ENCODE measurements at places on chromosomes 16 and 17.

GRCh38 chr17:61318684-61319098 lies 81.0 kb upstream of the TBX2 start:
- DNase-seq, result no peak

GRCh38 chr17:5422505-5422904 lies 2.5 kb downstream of the RPAIN start:
- DNase-seq, result no peak

- no peak for DNase-seq
These were observed 32.6 kb downstream of the PPL start for GRCh38 chr16:4904108-4904941.

- DNase-seq, result no peak
These were observed 7.4 kb downstream of the CRISPLD2 start for GRCh38 chr16:84827131-84827574.

GRCh38 chr16:22979038-22979437 lies 165.1 kb downstream of the HS3ST2 start:
- DNase-seq, result no peak

DNA sequence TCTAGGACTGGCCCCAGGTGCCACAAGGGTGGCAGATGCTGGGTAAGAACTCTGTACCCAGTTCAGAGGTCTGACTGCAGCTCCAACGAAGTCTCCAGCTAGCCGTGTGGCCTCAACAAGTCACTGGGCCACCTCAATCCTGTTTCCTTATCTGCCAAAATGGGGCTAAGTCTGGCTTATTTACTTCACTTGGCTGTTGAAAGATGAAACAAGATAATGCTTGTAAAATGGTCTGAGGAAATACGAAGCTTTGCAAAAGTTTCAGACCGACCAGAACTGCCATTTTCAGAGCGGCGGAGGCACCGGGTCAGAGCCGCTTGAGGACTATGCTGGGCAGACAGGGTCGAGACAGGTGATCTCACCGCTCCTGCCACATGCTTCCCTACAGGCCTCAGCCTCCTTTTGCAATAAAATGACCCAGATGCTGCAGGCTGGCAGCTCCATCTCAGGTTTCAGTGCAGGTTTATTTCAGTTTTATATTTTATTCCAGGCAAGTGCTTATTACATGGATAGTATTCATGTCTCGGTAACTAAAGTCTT lies 17.2 kb downstream of the MNT start:
- DNase-seq, result no peak

- DNase-seq, result no peak
These were observed 7.2 kb downstream of the MRPL58 start for GRCh38 chr17:75019710-75020109.

DNA sequence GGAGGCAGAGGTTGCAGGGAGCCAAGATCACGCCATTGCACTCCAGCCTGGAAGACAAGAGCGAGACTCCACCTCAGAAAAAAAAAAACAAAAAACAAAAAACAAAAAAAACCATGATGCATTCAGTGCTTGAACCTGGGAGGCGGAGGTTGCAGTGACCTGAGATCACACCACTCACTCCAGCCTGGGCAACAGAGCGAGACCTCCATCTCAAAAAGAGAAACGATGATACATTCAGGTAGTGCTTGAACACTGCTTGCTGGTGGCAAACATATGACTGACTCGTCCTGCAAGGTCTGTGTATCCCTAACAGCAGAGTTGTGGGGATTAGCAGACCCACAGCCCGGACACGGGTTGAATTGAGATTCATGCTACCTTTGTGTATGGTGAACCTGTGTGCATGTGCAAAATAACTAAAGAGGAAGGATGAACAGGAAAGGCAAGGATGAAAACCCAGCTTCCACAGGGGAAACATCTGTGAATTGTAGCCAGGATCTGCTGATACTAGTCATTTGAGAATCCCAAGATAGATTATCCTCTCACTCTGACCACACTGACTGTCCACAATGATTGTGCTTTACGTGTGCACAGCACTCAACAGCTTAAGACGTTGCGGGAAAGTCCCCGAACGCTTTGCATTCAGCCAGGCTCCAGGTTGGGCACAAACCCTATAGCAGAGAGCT lies 52.4 kb upstream of the MRPS23 start:
- DNase-seq, result no peak

GRCh38 chr17:41917679-41918313 lies 955 bp downstream of the ACLY start:
- no peak for DNase-seq

DNA sequence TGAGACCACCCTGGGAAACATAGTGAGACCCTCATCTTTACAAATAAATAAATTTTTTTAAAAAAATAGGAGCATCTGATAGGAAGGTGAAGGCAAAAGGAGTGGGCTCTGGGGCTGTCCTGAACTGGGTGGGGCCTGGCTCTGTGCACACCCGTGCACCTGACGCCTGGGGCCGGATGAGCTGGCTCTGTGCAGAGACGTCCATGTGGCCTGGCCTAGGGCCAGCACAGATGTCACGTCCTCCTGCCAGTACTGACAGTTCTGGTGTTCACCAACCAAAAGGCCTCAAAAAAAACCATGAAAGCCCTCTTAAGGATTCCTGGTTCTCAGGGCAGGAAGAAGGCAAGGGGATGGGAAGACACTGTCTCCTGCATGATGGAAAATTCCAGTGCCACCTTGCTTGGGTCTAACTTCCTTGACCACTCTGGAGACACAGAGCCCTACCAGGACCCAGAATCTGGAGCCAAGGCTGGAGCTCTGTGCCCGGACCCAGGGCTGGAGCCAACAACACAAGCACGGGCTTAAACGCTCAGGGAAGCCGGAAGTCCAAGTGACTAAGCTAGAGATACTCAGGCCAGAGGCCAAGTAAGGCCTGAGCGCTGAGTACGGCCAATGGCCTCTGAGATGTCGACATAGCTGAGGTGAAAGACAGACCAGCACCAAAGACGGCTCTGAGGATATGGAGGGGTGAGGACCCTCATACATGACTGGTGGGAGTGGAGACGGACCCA lies 32.9 kb downstream of the COPRS start:
- no peak for DNase-seq

DNA sequence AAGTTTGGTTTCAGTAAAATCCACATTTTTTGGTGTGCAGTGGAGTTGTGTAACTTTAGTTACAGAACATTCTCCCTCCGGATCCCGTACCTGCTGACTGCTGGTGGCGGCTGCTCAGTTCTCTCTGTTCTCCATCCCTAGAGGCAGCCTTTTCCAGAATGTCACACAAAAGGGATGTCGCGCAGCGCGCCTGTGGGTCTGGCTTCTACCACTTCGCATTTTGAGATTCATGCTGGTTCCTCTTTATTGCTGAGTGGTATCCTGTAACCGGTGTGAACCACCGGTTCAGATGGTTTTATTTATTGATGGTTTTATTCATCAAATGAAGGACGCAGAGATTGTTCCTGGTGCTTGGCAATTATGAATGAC lies 981 bp upstream of the CEP131 start:
- DNase-seq, result no peak

DNA sequence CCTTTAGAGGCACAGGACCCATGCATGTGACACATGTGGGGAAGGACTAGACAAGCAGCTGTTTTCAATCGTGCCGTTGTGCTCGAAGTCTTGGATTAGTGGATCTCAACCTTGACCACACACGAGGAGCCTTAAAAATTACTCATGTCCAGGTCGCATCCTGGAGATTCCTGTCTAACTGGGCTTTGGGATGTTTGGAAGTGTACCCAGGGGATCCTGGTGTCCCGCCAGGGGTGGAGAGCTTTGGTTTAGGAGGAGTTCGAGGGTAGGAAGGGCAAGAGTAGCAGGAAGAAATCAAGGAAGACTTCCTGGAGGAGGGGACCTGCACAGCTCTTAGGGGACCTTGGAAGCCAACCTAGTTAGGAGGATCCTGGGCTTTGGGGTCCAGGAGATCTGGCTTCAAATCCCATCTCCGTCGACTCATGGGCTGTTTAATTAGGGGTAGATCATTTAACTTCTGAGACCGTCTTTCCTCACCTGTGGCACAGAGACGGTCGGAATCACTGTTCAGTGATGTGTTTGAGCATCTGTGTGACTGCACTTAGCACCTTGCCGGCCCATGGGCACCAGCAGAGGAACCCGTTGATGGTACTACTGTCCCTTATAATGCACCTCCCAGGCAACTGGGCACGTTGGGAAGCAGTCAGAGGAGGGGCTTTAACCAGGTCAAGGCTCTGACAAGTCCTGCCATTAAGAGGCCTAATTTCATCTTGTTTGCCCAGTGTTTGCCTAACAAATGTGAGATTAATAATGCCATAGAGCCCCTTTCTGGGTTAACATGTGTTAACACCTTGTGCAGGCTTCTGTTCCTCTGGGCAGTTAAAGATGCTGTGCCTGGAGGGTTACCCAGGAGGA lies 102.0 kb upstream of the PLCG2 start:
- no peak for DNase-seq

DNA sequence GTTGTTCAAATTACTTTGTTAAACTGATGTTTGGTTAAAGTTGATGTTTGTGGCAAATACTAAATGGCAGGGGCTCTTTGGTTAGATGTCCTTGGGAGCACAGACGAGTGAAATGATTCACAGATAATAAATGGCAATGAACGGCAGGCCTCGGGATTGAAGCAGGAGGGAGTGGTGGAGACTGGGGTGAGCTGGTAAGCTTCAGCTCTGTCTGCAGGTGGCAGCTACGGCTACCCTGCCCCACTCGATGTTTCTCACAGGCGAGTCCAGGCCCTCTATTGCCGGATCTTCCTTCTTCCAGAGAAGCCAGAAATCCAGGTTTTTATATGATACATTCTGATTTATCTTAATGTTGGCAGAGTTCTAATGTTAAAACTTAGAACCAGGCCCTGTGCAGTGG lies 144.8 kb upstream of the CACNG5 start:
- no peak for DNase-seq

- DNase-seq, result no peak
These were observed 33.7 kb downstream of the IST1 start for GRCh38 chr16:71929048-71929447.

GRCh38 chr17:12522743-12523183 lies 142.9 kb upstream of the MYOCD start:
- DNase-seq, result no peak

DNA sequence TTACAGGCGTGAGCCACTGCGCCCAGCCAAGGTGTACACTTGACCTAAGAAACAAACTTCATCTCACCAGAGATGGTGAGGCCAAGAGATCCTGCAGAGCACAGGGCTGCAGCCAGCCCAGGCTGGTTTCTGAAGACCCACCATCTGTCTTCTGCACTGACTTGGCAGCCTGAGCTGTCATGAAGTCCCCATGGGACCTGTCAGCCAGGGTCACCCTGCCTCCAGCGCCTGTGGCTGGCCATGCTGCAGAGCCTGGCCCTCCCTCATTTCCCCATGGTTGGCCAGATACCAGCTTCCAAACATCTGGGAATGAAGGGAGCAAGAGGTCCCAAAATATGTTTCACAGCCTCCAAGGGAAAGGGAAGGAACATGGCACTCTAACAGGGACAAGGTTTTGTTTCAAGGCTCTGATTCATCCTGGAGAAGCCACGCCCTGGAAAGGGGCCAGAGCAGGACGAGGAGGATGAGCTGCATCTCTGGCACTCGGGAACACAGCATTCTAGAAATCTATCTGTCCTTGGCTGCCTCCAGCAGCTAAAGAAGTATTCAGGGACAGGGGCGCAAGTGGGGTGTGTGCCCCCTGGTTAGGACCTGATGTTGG lies 45.3 kb downstream of the DDX19A start:
- DNase-seq, result no peak

- DNase-seq, result no peak
These were observed 83.8 kb downstream of the FOXL1 start for GRCh38 chr16:86662195-86662594.

- no peak for DNase-seq
These were observed 156.9 kb downstream of the LAT start for GRCh38 chr16:29141586-29142324.

DNA sequence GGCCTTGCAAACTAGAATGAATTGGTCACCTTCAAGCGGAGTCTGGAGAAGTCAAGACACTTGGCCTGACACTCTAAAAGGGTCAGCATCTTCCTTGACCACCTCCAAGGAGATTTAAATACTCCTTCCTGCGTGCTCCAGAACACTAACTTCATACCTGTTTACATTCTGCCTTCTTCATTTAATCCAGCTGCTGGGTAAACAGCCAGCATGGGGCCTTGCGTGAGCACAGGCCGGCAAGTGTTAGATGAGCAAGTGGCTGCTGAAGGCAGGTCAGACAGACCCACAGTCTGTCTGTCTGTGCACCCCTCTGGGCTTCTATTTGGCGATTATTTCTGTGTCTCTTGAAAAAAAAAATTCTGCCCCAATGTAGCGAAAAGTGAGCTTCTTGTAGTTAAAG lies 153.8 kb downstream of the MSI2 start:
- DNase-seq, result no peak

DNA sequence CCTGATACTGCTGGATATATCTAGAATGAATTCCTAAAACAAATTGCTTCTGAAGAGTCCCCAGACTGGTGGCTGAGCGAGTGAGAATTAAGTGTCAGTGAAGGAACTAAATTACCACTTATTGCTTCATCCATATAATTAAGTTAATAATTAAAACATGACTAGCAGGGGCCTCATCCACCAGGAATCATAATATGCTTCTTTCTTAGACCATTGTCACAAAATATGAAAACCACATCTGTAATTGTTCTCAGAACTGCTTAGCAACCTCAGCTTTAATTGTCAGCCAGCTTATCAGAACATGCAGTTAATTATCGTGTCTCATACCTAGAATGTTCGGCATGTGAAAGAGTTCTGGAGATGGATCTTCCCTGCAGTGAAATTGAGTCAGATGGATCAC lies 21.2 kb upstream of the PIRT start:
- DNase-seq, result no peak

GRCh38 chr16:76913046-76913445 lies 277.9 kb upstream of the MON1B start:
- no peak for DNase-seq

- peak; percentile 16 for DNase-seq
These were observed 6.7 kb downstream of the TRPV1 start for GRCh38 chr17:3602499-3602898.

- DNase-seq, result no peak
These were observed 10.1 kb downstream of the MRM1 start for GRCh38 chr17:36611345-36612072.

DNA sequence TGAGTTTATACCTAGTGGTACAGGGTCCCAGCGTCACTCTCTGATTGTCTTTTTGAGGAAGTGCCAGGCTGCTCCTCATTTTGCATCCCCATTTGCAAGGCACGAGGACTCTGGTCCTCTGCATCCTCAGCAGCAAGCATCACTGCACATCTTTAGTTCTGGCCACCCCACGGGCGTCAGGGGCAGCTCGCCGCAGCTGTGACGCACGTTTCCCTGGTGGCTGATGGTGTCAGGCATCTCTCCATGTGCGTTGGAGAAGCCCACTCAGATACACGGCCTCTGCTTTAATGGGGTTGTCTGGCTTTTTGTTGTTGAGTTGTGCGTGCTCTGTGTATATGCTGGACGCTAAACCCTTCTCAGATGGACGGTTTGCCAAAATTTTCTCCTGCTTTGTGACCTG lies 45.2 kb upstream of the ZNF469 start:
- no peak for DNase-seq

Data from activated CD4-positive, alpha-beta T cell treated with anti-CD3 and anti-CD28 coated beads for 24 hours (primary cell).